ENCODE measurements at places on chromosomes 5 and 9.

DNA sequence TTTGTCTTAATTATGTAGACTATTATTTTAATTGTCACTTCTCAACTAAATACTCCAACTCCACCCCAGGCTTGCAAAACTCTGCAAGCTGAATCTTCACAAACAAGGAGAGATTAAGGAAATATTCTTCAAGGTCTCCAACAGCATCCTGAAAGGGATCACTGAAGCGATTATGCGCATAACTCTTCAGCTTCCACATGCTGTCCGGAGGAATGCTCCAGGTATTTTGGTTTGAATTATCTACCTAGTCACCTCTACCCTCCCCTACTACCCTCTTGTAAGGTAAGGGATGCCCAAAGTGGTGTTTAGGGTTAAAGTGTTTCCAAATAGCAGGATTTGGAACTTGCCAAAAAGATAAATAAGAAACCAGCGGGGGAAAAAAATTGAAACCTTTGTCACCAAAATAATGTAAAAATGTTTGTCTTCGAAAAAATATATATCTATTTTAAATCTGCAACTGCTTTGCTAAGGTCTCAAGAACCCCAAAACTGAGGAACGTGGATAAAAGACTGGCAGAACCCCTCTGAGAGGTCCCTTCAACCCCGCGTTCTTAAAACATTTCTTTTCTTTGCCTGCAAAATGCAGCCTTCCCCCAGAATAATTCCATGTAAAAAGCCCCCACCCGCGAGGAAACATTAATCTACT, 11.6 kb downstream of the PTCH1 start:
- no peak for DNase-seq

- no peak for DNase-seq
These were observed 56.9 kb upstream of the SIMC1 start for GRCh38 chr5:176181271-176181855.

DNA sequence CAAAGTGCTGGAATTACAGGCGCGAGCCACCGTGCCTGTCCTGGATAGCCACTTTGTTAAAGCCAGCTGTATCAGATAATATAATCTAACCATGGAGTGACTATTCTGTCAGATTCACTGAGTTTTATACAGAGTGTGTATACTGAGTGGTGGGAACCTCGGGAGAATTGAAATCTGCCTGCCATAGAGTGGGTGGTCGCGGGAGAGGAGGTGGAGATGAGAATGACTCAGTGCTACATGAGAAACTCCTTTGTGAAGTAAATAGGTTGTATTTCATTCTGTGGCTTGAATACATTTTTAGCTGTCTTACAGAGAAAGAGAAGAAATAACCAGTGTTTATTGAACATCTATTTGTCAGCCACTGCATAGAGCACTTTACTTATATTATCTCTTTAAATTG, 26.4 kb downstream of the ATP6V0E1 start:
- no peak for DNase-seq

- DNase-seq, result no peak
These were observed 169.1 kb upstream of the PIK3R1 start for GRCh38 chr5:68046445-68046844.

- peak; percentile 38 for DNase-seq
These were observed 86.4 kb downstream of the MED10 start for GRCh38 chr5:6291961-6292360.

- DNase-seq, result no peak
These were observed 55.0 kb downstream of the LRSAM1 start for GRCh38 chr9:127506117-127506813.

GRCh38 chr9:128361296-128361985, 9.7 kb upstream of the URM1 start:
- DNase-seq, result no peak

- no peak for DNase-seq
These were observed 61.5 kb downstream of the ARSB start for GRCh38 chr5:78923622-78923970.

DNA sequence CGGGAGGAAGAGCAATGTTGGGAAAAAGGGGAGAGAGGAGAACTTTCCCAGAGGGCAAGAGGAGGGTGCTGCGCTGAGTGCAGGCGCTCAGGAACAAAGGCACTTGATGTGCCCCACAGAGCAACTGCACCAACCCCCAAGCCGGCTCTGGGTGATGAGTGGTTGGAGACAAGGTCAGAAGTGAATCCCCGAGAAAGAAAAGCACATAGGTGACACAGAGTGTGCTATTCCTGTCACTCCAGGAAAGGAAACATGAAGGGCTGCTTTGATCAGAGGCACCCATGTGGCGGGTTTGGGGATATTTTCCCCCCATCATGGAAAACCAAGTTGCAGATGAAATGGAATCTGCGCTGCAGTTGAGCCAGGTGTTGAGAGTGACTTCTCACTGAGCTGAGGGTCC, 20.7 kb upstream of the SLC25A48 start:
- no peak for DNase-seq

DNA sequence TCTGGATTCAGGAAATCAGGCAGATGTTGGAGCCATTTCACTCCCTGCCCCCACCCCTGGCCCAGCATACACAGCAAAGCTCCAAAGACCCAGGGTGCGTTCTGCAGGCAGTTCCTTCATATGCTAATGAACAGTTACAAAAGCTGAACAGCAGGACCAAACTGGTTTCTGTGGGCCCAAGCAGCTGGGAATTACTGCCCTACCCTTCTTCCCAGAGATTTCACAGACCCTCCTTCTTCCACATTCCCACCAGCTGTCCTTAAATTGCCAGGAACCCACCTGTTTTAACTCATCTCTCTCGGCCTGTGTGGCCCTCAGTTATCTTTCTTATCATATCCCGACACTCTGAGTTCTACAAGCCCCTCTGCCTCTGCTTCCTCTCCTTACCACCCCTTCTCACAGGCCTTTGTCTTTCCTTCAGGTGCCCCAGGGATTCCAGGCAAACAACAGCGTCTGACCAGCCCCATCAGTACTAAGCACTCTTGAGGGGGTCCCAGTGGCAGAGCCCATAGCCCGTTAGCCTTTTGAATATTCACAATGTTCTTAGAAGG, 10.6 kb upstream of the F2RL1 start:
- no peak for DNase-seq

DNA sequence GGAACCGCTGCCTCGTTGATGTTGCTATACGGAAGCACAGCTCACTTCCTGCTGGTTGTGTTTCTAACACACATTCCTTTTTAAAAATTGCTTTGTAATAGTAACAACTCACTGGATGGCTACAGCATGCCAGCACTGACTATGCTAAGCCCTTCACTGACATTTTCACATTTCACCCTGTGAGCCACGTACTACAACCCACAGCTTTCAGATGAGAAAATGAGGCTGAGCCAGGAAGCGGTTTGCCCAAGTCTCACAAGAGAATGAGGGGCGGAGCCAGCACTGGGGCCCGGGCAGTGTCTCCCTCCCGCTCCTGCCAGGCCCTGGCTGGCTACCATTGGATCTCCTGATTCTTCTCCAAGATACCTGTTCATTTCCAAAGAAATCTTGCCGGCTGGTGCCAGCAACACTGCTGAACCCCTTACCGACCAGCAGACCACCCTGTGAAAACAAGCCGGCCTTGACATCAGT, 38.3 kb downstream of the FAM78A start:
- peak; percentile 34 for DNase-seq

GRCh38 chr5:113061846-113062780, 85.5 kb downstream of the DCP2 start:
- no peak for DNase-seq

GRCh38 chr5:139186752-139187326, 11.3 kb downstream of the SIL1 start:
- no peak for DNase-seq

- DNase-seq, result no peak
These were observed 18.6 kb downstream of the ZNF622 start for GRCh38 chr5:16446993-16447392.

DNA sequence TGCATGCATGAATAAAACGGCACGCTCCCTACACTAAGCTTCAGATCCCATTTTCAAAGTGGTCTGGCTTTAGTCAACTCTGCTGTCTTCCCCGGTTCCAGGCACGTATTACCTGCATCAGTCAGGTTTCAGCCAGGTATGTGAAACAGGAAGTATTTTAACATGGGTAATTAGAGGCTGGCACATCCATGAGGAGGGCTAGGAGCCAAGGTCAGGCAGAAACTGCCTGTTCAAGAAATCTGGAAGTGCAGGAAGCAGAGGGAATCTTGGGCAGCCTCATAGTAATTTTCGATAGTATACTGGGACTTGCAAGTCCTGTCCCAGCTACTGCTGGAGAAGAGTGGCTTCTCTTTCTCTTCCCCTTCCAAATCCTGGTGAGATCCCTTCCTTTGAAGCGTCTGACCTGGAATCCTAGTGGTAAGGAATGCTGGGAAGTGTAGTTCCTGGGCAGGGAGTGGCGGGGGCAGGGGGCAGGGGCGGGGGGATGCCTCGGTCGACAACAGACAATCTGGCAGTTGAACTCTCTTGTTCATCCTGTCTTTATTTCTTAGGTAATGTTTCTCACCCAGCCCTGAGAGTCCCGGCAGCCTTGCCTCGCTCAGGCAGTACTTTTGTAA, 403.1 kb downstream of the TLE4 start:
- no peak for DNase-seq

DNA sequence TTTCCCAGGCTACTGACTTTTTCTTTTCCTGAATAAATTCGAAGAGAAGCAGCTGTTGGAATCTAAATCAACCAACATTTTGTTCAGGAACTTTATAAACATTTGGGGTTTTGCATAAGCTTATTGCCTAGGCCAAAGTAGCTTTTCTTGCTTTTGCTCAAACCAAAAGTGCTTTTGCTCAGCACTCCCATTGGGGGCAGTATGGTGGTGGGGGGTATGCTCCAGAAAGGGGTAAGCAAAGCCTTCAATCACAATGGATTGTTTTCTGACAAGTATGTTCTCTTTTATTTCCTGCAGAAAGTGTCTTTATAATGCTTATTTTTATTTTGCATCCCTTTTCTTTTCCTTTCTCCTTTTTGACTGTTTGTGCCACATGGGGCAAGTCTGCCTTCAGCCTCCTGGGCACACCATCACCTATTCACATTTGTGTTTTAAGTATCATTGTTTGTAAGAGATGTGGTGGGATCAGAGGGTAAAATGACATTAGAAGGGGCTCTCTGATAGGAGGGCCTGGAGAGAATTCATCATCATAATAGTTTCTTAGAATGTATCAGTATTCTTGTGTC, 86.0 kb downstream of the PRDM6 start:
- DNase-seq, result no peak

DNA sequence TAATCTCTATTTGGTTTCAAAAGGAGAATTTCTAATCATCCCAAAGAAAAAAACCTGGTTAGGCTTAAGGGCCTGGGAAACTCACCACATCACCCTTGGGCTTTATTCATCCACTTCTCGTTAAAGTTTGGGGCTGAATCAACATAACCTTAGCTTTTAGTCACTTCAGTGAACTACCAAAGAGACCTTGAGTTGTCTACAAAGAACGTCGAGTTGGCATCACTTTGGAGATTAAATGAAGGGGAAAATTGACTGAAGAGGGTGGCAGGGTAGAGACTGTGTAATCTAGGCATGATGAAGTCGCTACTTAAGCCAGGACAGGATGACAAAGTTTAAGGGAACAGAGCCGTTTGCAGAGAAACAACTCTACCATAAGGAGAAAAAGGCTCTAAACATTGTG, 341.4 kb downstream of the RAB3C start:
- no peak for DNase-seq

DNA sequence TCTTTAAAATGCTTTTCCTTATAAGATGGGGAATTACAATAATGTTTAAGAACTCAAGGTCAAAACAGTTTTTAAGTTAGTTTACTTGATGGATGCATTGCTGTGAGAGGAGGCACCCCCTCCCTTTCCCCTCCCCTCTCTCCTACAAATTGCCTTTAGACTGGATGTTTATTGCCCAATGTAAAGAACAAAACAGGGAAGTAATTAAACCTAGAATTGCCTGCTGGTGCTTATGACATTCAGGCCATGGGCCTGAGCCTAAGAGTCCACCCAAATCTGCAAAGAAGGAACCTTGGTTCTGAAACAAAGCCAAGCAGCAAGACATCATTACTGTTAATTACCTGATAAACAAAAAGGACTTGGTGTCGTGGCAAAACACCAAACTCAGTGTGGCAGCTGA, 630.3 kb downstream of the ISL1 start:
- DNase-seq, result no peak

- DNase-seq, result no peak
These were observed 3.5 kb upstream of the MPDZ start for GRCh38 chr9:13282998-13283397.

DNA sequence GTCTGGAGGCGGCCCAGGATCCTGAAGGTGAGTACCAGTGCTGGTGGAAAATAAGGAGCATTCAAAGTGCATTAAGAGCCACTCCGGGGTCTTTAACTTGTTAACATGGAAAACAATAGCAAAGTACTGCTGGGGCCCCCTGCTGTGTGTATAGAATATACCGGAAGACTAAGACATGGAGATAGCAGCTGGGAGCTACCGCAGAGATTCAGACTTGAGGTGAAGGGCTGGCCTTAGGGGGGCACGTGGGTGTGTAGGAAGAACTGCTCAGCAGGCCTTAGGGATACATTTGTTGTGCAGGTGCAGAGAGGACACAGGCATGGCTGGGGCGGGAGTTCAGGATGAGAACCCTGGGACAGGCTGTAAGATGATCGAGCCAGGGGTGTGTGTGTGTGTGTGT, 1.2 kb upstream of the DMRT1 start:
- DNase-seq, result peak; percentile 4

- DNase-seq, result peak; percentile 66
These were observed at the start of gene PLPPR1 for GRCh38 chr9:101028346-101029314. Gene PLPPR1, plus strand, starts transcription at chr9:101028727.

- peak; percentile 36 for DNase-seq
These were observed 33.2 kb downstream of the HMCN2 start for GRCh38 chr9:130298662-130299279.

DNA sequence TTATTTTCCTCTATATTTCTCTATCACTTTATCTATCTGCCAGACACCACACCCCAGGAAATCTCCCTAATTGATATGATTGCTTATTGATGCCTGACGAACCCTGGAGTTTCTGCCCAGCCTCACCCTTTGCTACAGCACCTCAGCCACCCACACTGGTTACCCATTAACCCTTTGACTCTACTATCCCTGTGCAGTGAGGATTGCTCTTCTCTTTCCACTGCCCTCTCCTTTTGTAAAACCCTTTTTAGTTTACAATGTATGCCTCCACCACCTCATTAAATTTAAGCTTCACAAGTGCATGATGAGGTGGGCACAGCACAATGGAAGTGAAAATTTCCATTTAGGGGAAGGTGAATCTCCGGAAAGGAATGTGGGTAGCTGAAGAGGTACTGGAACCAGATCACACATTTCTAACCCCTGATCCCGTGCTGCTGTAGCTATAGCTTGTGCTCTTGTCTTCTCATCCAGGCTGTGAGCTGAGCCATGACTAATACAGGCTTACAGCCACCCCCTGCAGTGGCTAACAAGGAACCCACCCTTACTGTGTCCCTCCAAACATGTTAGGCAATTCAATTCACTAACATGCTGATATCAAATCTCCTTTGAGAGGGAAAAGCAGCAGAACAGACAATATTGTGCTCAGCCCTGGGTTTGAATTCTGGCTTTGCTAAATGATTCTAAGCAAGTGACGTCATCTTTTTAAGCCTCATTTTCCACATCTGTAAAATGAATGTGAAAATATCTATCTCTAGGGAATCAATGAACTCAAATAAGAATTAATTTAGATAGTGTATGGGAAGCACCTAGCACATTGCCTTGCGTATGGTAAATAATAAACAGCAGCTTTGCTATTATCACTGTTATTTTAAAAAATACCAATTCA, 186.9 kb upstream of the TRIM32 start:
- no peak for DNase-seq

- no peak for DNase-seq
These were observed 17.8 kb downstream of the BICD2 start for GRCh38 chr9:92746567-92747458.

- DNase-seq, result no peak
These were observed 293.7 kb downstream of the TLE1 start for GRCh38 chr9:81395676-81396054.

Data from endothelial cell (in vitro differentiated cells).